Activated CD4-positive, alpha-beta T cell treated with anti-CD3 and anti-CD28 coated beads for 48 hours (primary cell): ENCODE measurements at places on chromosomes 7 and 10.

- DNase-seq, result no peak
Observed at GRCh38 chr7:154909241-154910105, 93.5 kb downstream of the PAXIP1 start.

DNA sequence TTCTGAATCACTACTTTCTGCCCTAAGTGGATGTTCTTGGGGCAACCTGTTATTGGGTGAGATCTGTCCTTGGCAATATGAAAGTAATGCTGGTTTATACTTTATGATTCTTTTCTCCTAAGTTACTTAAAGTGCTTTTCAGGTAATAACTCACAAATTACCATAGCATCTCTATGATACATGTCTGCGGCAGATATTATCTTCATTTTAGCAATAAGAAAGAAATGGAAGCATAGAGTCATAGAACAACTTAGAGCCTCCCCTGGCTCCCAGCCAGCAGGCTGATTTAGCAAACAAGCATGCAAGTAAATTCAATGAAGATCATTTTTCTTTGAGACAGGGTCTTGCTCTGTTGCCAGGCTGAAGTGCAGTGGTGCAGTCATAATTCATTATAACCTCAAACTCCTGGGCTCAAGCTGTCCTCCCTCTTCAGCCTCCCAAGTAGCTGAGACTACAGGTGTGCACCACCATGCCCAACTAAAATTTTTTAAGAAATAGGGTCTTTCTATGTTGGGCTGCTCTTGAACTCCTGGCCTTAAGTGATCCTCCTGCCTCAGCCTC is 38.1 kb upstream of the GRM8 start:
- no peak for DNase-seq

DNA sequence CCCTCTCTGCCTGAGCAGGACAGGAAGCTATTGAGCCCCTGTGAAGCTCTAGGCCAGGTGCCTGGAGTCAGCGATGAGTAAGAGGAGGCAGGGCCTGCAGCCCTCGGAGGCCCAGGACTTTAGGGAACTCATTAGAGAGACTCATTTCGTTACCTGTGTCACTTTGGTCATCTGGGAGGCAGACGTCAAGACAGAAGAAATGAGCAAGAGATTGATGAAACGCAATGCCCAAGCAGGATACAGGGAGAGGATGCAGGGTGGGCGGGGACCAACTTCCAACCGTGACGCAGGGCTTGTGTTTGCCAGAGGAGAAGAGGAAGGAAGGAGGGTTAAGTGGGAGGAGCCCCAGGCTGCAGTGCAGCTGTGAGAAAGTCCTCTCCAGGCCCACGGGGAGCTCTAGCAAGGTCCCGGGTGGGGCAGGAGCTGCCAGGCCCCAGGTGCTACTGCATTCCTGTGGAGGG is 26.4 kb upstream of the GNA12 start:
- DNase-seq, result peak; percentile 76

- DNase-seq, result no peak
Observed at GRCh38 chr7:121913947-121914675, 41.1 kb downstream of the PTPRZ1 start.

DNA sequence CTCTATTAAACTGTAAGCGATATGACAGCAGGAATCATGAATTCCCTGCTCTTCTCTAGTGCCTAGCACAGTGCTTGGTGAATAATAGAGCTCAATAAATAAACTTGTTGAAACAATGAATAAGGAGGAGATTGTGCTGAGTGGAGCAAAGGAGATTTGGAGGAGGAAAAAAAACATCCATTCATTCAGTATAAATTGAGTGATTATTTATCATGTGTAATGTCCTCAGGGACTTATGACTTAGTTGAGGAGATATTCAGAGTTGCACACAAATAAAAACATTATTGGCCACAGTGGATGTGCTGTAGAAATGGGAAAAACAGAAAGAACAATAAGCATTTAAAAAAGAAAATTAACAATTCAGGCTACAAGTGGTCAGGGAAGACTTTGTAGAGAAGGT is 125.7 kb downstream of the FOXP2 start:
- DNase-seq, result no peak

- no peak for DNase-seq
Observed at GRCh38 chr7:44221231-44221791, 20.5 kb downstream of the YKT6 start.

- no peak for DNase-seq
Observed at GRCh38 chr10:18710201-18710653, 51.0 kb downstream of the ARL5B start.

- no peak for DNase-seq
Observed at GRCh38 chr7:43784030-43784584, 25.6 kb downstream of the BLVRA start.

DNA sequence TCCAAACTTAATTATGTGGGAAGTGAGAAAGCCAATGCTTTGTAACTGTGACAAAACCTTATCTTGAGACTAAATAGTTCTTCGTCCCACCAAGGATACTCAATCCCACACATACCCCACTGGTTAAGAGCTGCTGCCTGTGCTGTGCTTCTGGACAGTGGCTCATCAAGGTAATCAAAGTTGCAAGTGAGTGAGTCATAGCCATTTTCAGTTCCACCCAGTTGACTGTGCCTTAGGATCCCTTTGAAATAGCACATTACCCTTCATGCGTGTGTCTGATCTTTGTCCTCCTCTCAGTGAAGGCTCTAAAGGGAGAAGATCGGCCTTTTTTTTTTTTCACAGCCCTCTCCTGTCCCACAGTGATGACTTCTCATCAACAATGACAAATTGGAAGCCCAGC is 706.0 kb upstream of the AUTS2 start:
- no peak for DNase-seq

GRCh38 chr10:44788147-44789129 is 122.7 kb upstream of the TMEM72 start:
- no peak for DNase-seq

DNA sequence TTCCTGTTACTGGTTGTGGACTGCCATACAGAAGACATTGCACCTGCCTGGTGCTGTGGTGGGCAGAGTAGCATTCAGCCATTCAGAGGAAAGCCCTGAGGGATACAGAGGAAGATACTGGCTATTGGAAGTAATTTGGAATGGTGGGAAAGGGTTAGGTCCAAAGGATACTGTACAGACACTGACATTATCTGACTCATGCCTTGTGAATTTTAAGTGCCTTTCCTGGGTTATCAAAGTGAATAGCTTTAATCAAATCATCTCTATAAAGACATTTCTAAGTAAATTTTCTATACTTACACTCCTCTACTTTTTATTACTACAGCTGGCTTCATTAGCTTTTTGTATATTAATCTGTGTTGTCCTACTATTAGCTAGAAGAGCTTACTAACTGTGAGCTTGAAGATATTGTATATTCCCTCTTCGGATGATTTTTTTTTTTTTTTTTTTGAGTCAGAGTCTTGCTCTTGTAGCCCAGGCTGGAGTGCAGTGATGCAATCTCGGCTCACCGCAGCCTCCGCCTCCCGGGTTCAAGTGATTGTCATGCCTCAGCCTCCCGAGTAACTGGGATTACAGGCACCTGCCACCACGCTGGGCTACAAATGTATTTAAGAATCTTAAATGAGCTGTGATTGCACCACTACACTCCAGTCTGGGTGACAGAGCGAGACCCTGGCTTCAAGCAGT is 186.5 kb downstream of the ADK start:
- no peak for DNase-seq

- DNase-seq, result no peak
Observed at GRCh38 chr10:53406532-53406931, 633.9 kb upstream of the MBL2 start.

DNA sequence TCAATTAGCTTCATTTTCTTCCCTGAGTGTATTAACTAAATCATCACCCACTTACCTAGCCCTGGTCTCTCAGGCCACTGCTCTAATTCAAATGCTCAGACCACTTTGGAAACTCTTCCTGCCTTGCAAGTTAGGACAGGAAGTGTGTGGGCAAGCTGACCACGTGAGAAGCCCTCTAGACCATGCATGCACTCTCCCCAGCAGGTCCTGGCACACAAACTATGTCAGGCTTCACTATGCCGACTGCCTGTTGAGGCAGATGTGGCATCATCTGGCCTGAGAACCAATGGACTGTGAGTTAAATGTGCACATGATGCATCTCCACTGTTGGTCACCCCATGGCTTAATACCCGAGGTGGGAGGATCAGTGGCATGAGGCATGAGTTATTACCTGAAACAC is 439.6 kb downstream of the GRID1 start:
- no peak for DNase-seq

DNA sequence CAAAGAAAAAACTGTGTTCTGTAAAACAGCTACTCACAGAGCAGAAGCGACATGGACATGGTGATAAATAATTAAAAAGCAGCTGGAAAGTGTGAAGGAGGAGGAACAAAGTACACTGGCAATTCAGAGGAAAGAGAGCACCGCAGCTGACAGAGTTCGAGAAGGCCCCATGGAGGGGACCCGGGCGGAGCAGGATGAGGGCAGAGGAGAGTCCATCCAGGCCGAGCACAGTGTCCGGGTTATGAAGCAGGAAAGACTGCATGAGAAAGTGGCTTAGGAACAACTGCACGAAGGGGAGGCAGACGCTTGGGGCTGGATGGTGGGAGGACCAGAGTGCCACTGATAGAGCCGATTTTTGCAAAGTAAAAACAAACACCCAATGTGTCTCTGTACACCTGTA is 185.5 kb downstream of the ZMYND11 start:
- no peak for DNase-seq

DNA sequence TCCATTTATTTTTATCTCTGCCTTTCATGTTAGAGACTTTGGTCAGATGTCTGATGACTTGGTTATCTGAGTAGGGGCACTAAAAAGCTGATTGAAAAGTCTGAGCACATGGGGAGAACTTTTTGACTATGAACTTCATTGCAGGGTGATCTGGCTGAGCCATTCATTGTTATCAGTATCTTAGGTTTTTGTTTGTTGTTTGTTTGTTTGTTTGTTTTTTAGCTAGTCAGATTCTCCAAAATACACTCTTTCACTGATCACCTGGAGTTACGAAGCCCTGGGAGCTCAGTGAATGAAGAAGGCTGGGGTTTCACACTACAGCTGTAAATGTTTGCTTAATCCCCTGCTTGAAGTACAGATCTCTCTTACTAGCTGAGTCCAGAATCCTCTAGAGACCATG is 28.6 kb upstream of the DLG5 start:
- DNase-seq, result no peak

- no peak for DNase-seq
Observed at GRCh38 chr10:122362621-122363020, 11.9 kb upstream of the PLEKHA1 start.

GRCh38 chr10:118216020-118216419 is 126.1 kb downstream of the FAM204A start:
- no peak for DNase-seq

DNA sequence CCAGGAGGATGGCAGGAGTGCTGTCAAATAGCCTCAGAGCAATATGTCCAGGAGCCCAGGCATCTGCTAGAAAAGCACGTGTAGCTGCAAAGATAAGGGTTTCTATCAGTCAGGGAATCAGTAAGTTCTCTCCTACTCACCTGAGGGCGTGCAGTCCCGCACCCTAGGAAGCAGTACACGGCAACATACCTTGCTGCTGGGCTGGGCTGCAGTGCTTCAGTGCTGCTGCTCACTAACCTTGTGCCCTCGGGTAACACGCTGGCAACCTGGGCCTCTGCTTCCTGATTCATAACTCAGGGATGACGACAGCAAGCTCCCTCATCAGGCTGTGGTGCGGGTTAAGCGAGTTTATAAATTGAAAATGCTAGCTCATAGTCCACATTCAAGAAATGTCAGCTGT is 29.5 kb upstream of the CCNY start:
- DNase-seq, result peak; percentile 9
